A549 (cell line): ENCODE measurements at places on chromosomes 7 and 10.

- DNase-seq = no peak
Measured at GRCh38 chr10:129219364-129219763, 247.7 kb upstream of the MGMT start.

GRCh38 chr10:43922335-43923280 lies 273.9 kb upstream of the ZNF32 start:
- no peak for DNase-seq

- no peak for DNase-seq
Measured at GRCh38 chr7:35992436-35992835, 160.6 kb upstream of the EEPD1 start.

- DNase-seq = no peak
Measured at GRCh38 chr7:71553306-71553705, 421.4 kb downstream of the GALNT17 start.
